SW 1271 (cell line): ENCODE measurements at places on chromosomes 3 and 15.

GRCh38 chr15:81947548-81947947 lies 98.3 kb downstream of the MEX3B start:
- DNase-seq = no peak

DNA sequence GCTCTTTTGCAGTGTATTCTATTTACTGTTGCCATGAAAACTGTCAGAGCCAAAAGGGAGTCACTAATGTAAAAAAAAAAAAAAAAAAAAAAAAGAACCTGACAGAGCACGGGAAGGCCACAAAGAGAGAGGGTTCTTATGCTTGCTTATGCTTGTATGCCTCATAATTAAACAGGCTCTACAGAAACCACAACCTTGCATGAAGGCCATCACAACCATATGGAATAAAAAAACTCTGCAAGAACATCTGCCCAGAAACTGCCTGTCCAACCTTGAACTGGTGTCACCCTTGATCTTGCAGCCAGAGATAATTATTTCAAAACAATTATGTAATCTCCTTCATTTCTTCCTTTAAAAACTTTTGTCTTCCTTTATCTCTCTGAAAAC lies 50.1 kb downstream of the CFAP20DC start:
- no peak for DNase-seq

DNA sequence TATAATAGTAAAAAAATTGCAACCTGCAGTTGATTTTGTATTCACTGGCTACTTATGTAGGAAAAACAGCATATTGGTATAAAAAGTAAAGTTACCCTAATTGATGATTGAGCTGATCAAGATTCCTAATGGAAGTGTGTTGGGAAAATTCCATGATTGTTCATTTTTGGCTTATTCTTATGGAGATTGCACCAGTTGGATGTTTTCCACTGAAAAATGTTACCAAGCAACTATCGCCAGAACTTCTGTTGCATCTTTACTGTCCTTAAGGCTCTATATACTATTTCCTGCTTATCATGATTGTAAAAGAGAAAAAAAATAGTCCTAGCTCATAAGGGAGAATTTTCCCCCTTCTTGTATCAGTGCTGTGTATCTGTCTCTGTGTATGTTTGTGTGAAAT lies 48.6 kb downstream of the SLC25A26 start:
- DNase-seq = no peak

GRCh38 chr15:69161079-69161877 lies 843 bp downstream of the GLCE start:
- peak; percentile 50 for DNase-seq

DNA sequence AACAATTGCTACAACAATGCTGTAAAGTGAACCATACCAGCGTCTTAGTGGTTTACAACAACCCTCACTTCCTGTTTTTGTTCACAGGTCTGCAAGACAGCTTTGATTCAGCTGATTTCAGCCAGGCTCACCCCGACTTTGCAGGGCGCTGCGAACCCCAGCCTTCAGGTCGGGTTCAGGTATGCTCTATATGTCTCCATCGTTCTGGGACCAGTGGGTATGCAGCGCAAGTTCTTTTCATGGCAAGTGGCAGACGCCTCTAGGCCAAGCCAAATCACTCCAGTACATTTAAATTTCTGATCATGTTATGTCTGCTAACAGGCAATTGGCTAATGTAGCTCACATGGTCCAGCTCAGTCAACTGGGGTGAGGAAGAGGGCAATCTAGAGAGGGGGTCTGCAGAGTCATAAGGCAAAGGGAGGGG lies 52.4 kb upstream of the RGMA start:
- no peak for DNase-seq

- DNase-seq = no peak
Measured at GRCh38 chr3:135141160-135141559, 346.1 kb downstream of the EPHB1 start.

GRCh38 chr15:44595246-44595645 lies 58.3 kb downstream of the EIF3J start:
- no peak for DNase-seq

DNA sequence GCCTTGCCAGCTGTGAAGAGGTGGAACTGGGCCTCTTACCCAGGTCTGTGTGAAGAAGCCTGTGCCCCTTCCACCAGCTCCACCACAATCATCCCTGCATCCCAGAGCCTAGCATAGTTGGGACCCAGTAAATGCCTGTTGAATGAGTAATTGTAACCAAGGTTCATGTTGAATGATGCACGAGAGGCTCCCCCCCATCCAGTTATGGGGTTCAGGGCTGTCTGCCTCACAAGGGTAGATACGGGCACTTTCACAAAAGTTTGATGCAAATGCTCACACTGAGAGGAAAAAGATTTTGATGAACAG lies 29.5 kb upstream of the TSEN2 start:
- DNase-seq = no peak

DNA sequence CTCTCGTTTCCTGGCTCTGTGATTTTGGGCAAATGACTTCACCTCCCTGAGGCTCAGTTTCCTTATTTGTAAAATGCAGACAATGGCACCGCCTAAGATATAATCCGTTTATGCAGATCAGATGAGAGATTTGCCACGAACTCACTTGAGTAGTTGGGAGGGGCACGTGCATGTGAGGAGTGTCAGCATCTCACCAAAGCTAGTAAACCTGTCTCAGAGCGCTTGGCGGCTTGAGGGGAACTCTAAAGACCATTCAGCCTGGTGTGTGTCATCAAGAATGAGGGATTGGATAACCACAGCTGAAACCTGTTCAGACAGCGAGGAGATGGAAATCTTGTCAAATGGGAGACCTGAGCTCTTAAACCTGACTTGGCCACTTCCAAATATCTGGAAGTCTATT lies 48.7 kb downstream of the BDH1 start:
- no peak for DNase-seq

GRCh38 chr3:172239218-172239790 lies 199.9 kb downstream of the FNDC3B start:
- no peak for DNase-seq

DNA sequence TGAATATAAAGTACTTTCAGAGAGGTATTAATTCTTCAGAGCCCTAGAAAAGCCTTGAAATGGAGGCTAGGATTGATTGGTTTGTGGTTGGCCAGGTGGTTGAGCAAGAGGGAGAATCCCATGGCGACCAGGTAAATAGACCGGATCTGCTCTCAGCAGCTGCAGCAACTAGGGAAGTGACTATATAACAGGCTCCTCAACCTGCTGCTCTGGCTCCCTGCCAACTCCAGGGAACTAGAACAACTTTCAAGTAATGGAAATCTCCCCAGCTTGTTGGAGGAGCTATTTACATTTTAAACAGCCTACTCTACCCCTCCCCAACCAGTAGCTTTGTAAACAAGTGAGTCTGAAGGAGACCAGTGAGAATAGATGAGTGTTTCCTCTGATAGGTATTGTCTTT lies 121.8 kb upstream of the CADM2 start:
- no peak for DNase-seq

DNA sequence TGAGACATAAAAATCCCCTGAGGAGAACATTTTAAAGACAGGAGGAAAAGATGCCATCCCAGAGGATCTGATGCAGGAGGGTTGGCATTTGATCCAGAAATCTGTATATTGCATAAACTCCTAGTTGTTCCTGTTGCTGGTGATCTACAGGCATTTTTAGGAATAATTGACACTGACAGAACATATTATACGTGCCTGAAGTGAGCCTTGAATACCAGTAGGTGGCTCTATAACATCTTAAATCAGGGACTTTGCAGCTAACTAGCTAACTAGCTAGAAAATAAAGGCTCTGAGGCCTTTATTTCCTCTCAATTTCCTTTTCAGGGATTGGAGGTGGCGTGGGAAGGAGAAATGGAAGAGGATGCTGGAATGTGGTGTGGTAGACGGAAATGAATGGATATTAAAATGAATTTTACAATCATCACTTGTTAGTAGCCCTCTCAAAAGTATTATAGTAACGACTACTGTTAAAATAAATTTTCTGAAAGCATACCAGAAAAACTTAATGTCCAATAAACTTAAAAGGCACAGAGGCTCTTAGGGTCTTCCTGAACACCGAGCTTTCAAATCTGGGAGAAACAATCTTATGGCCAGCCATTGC lies 73.8 kb upstream of the ZBED2 start:
- DNase-seq = peak; percentile 79

DNA sequence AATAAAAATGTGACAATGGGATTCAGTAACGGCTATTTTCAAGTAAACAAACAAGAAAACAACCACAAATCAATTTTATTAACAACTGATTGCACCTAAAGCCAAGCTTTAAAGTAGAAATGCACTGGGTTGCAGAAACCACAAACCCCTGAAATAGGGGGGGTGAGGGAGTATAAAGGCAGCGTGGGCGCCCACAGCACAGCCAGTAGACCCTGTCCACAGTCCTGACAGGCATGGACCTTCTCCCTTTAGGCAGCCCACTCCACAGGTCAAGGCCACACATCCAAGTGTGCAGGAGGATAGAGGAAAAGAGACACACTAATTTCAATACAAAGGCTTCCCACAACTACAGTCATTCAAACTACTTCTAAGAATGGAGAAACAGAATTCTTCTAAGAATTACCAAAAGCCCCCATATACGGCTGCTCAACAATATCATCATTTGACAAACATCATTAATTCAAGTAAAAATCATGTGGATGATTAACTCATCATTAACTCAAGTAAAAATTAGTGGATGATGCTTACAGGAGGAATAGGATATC lies 48.7 kb downstream of the CHSY1 start:
- no peak for DNase-seq

DNA sequence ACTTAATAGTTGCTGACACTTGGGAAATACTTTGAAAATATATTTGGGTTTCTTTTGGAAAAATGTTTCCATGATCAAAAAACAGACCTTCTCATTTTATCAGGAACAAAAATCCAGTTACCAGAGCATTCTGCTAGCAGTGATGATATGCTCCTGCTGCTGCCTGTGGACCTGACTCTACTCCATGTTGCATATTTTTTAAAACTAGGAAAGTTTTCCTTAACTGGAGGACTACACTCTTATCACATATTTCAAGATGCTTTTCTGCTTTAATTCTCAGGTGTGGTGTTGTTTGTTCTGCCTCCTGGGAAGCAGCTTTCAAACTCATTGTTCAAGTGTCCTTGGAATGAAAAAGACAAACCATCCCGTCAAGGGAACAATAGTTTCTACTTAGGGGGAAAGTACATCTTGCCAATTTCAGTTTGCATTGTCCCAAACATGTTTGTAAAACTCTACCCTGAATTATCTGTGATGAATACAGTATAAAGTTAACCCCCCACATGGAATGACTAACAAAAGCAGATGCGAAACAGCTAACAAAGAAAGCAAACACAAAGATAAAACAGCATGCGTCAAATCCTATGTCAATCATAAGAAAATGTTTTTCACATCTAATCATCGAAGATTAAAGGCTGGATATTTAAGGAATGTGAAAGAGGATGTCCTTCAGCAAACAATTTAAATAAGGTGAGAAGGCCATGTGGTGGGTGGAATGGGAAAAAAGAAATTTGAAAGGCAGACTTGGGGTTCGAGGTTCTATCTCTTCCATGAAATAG lies 40.1 kb upstream of the PSMD6 start:
- no peak for DNase-seq

DNA sequence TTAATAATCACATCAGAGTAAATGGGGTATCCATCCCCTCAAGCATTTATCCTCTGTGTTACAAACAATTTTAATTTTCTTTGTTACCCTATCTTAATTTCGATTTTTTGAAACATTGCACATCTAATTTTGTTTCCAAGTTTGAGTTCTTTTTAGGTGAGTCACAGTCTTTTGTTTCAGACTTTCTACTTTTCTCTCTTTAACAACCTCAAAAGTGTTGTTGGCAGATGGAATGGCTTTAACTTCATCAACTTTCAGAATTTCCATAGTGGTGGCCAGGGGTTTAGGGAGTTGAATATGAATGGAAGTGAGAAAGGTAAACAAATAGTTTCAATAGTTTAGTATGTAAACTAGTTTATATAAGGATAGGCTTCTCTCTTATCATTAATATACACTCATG lies 223.0 kb upstream of the MLF1 start:
- no peak for DNase-seq

GRCh38 chr3:118811236-118811732 lies 223.4 kb downstream of the IGSF11 start:
- no peak for DNase-seq

DNA sequence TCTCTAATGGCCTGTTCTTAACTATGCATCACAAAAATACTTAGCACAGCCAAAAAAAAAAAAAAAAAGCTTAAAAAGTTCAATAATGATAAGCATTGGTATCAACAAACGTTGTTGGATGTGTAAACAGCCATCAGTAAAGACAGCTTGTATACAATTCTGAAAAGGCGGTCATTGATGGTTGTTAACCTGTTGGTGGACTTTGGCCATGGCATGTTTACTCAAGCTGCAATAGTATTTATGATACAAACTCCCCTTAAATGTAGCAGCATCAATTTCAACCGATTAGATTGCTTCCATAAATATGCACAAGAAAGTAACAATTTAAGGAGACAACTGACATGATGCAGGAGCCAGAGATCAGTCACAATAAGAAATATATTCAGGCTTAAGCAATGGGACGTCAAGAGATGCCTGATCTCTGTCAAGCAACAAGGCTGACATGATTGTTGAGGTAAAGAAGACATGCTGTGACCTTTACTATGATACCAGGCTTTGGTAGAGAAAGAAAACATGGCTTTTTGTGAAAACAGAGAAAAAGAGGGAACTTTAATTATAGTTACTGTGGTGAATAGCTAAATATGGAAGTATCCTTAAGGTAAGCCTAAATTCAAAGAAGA lies 14.2 kb upstream of the SLC7A14 start:
- no peak for DNase-seq

- DNase-seq = no peak
Measured at GRCh38 chr3:42055291-42055690, 35.9 kb upstream of the TRAK1 start.

DNA sequence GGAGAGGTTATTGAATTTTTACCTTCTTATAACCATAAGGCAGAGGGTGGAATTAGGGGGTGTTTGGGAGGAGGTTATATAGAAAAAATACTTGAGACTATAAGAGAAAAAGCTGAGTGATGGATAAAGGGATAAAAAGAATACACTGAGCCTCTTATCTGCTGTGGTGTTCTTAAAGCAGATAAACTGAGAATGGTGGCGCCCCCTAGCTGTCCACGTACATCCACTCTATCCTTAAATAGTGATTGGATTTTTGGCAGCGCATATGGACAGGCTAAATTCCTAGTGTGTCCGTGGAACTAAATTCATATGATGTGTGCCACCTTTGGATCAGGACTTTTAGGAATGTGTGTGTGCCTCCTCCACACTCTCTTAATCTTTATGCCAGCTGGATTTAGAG lies 121.1 kb downstream of the OXSM start:
- DNase-seq = no peak

GRCh38 chr15:90435652-90436337 lies 47.8 kb downstream of the IQGAP1 start:
- no peak for DNase-seq

DNA sequence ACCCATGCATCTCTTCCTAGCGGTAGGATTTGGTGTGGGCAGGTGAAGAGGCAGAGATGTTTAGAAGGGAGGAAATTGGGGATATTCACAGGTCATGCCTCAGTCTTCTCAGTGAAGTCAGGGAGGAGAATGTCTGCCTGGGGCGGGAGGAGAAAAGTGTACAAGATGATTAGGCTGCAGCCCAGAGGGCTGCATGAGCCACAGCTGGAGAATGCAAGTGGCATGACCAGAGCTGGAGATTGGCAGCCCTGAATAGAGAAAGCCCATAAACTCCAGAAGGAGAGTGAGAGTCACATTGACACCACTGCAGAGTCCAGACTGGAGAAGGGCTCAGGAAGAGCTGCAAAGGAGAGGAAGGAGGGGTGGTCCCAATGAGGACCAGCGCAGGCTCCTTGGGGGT lies 22.6 kb downstream of the PDHB start:
- no peak for DNase-seq

GRCh38 chr3:173395412-173396181 lies 1.9 kb upstream of the NLGN1 start:
- DNase-seq = peak; percentile 87

GRCh38 chr3:139521144-139521543 lies 18.4 kb downstream of the RBP1 start:
- no peak for DNase-seq
